ENCODE measurements at places on chromosomes 7 and 10.

- ATAC-seq: no peak
Measured at GRCh38 chr7:83040484-83040883, 122.2 kb downstream of the PCLO start.

DNA sequence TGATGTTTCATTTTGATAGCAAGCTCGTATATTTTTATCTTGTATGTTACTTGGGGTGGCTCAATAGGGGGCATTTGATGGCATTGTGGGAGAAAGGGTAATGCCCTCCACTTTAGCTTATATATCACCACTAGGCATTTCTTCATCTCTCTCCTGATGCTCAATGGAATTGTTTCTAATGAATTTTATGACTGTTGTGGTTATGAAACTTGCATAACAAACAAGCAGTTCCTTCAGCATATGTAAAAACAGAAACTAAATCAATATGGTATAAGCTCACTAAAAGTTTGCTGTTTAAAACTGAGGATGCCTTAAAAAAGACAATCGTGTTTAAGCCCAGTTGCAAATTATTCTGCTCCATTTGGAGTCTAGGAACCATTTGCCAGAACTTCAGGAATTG lies 75.5 kb downstream of the CDK14 start:
- ATAC-seq: no peak

GRCh38 chr10:93098816-93099215 lies 25.1 kb downstream of the CYP26A1 start:
- ATAC-seq: no peak

- peak; percentile 80 for ATAC-seq
Measured at GRCh38 chr7:149854611-149855360, 16.6 kb downstream of the ZNF862 start.

DNA sequence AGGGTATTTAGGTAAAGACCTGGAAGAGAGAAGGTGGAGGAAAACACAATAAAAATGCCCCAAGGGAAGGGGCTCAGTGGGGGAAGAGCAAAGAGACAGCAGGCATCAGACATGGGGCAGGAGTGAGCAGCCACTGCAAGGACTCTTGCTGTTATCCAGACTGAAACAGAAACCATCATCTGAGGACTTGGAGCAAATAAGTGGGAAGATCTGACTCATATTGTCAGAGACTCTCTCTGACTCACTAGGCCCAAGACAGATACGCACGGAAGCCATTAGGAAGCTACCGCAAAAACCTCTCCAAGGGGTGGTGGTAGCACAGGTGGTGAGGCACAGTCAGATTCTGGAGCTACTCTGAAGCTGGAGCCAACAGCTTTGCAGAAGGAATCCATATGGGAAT lies 110.7 kb downstream of the RNF32 start:
- ATAC-seq: peak; percentile 95

DNA sequence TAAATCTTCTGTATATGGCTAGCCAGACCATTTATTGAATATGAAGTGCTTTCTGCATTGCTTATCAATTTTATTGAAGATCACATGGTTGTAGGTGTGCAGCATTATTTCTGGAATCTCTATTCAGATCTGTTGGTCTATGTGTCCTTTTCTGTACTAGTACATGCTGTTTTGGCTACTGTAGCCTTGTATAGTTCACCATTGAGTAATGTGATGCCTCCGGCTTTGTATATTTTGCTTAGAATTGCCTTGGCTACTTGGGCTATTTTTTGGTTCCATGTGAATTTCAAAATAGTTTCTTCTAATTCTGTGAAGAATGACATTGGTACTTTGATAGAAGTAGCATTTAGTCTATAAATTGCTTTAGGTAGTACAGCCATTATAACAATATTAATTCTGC lies 1187.2 kb downstream of the XPNPEP1 start:
- ATAC-seq: peak; percentile 54

DNA sequence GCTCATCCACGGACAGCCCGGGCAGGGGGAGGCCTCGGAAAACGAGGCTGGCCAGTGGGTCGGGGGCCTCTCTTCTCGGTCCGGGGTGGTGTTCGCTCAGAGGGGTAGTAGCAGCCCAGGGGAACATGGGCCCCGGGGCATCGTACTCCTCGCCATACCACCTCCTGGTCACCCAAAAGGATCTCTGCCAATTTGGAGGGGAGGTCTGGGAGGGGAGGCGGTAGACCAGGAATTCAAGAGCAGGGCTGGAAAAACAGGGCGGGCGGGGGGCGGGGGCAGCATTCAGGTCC lies 67.4 kb downstream of the SLC29A4 start:
- ATAC-seq: no peak

DNA sequence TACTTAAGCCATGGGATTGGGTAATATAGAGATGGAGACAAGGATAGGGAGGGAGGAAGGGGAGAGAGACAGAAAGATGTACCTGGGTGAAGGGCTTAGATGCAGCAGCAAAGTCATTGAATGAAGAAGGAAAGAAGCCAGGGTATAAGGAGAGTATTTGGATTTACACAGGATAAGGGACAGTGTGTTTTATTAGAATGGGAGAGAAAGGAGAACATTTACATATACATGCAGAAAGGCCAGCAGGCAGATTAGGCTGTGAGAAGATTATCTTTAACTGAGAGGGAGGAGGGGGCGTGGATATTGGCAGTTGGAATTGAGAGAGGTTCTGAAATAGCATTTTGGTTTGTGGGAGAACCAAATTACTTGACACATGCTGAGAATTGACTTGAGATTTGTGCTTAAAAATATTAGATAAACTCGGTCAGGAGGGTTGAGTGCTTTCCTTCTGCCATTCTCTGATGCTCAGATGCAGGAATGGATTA lies 161.5 kb upstream of the ZNF804B start:
- no peak for ATAC-seq

GRCh38 chr10:113245286-113245685 lies 295.2 kb downstream of the TCF7L2 start:
- no peak for ATAC-seq

- no peak for ATAC-seq
Measured at GRCh38 chr7:1236831-1237701, 4.4 kb downstream of the UNCX start.

GRCh38 chr10:70478191-70479164 lies at the start of gene PALD1:
Gene PALD1 (plus strand): TSS chr10:70478767. CDS start chr10:70525952, 47,185 bp downstream.
- ATAC-seq: peak; percentile 38
